Stimulated activated CD8-positive, alpha-beta memory T cell treated with anti-CD3 and anti-CD28 coated beads, Interleukin-2, amount 100 ng/mL, for 1 hour (primary cell): ENCODE measurements at places on chromosomes 7 and 10.

GRCh38 chr7:139774376-139774775, 3.4 kb downstream of the HIPK2 start:
- no peak for DNase-seq

DNA sequence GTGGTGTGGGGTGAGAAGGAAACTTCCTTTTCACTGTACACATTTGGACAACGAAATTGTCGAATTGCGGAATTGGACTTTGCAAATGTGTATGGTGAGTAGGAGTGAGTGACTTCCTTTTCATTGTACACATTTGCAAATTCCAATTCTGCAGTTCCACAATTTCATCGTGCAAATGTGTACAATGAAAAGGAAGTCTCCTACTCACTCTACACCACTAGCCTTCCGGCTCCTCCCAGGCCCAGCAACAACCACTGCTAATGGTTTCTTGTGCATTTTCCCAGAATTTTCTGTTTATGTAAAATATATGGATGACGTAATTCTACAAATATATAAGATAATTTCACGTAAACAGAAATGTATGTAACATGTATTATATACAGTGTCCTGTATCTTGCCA, 118.5 kb downstream of the ARL4A start:
- no peak for DNase-seq

GRCh38 chr7:25083201-25083600, 41.9 kb downstream of the CYCS start:
- no peak for DNase-seq

- no peak for DNase-seq
Observed at GRCh38 chr10:116878123-116878522, 28.8 kb downstream of the ENO4 start.

DNA sequence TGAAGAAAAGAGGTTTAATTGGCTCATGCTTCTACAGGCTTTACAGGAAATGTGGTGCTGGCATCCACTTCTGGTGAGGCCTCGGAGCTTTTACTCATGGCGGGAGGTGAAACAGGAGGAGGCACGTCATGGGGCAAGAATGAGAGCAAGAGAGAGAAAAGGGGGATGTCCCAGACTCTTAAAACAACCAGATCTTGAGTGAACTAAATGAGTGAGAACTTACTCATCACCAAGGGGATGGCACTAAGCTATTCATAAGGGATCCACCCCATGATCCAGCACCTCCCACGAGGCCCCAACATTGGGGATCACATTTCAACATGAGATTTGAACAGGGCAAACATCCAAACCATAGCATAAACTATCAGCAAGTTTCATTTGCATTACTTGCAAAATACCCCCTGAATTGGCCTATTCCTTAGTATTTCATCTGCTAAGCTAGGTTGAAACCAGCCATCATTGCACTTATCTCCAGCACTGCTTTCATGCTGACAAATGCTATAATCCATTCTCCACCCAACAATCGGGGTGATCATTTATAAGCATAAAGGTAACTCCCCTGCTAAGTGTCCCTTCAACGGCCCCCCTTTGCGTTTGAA, 179.0 kb downstream of the NOC3L start:
- no peak for DNase-seq

DNA sequence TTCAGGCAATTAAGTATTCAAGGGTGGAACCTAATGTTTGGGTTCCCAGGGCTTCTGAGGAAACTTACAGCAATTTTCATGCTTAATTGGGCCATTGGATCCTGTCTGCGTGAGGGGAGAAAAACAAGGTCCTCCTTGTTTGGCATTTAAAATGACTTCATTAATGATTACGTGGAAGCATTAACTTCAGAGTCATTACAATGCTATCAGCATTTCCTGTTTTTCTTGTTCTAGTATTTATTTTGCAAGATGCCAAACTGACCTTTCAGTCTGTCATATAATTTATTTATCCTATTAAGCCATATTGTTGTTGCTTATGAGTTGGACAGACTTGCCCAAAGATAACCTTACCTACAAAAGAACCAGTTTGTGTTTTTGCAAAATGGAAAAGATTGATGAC, 324.1 kb upstream of the LRRN3 start:
- DNase-seq = no peak

DNA sequence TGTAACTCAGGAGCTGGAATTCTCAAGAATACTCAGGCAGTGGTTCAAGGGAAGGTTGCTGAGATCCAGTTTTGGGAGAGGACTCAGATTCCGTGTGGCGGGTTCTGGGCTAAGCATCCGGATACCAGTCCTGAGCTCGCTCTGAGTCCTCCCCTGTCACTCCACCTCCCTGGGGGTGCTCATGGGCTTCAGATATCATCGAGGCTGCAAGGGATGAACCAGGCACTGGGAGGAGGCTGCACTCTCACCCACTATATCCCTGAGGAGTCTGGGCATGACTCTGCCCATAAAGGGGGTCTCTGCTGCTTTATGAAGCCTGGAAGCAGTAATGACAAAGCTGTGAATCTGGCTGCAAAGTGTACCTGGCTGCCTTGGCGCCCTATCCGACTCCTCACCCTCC, 188.5 kb downstream of the TNS3 start:
- no peak for DNase-seq

GRCh38 chr7:140625908-140626868, 14.4 kb downstream of the DENND2A start:
- no peak for DNase-seq

DNA sequence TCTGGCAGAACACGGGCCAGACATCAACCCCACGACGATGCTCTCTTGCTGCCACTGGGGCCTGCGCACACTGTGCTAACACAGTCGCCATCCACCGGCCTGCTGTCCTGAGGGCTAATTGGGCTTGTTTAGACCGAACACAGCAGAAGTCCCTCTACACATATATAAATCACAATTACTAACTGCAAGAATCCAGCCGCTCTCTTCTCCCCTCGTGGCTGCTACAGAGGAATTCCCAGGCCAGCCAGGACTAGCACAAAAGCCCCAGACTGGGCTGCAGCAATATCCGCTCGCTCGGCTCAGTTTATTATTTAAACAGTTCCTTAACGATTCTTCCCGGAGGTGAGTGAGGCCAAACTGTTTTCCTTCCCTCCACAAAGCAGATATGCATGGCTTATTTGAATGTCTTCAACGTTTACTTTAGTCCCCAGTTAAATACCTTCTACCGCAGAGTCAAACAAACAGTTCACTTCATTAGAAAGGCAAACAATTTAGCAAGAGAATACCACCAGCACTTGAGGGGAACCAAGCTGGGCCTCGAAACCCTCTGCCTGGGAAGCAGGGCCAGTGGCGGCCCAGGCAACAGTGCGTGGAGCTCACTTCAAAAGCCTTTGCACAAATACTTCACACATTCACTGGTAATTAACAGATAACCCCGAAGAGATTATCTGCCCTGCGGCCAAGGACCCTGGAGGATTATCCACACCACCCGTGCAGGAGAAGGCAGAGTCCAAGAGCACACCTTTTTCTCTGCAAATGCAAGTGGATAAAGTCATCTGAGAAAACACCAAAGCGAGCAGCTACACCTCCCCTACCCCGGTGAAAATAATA, 145.3 kb downstream of the GLI3 start:
- no peak for DNase-seq

- no peak for DNase-seq
Observed at GRCh38 chr7:137992104-137992549, 9.8 kb downstream of the CREB3L2 start.

DNA sequence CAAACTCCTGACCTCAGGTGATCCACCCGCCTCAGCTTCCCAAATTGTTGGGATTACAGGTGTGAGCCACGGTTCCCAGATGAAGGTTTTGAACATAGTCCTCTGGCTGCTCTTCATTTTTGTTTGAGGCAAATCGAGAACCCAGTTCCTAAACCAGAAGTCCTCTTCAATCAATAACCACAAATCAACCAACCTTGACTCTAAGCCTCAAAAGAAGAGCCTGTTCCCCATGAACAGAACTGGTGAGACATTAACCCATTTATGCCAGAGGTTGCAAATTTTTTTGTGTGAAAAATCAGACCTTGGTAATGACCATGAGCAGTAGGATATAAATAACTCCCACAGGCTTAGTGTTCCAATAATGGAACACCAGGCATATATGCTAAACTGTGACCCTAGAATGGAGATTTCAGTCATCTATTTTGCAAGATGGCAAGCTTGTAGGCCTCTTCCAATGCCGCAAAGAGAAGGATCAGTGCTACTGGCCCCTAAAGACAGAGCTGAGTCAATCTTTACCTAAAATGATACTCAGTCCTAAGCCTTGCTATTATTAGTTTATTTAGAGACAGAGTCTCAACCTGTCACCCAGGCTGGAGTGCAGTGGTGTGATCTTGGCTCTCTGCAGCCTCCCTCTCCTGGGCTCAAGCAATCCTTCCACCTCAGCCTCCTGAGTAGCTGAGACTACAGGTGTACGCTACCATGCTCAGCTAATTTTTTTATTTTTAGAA, 15.9 kb downstream of the KPNA7 start:
- DNase-seq = no peak

GRCh38 chr7:2182461-2182860, 50.3 kb downstream of the MAD1L1 start:
- no peak for DNase-seq

GRCh38 chr7:133489906-133490305, 237.0 kb downstream of the EXOC4 start:
- no peak for DNase-seq

GRCh38 chr7:45174328-45174610, 16.7 kb downstream of the RAMP3 start:
- DNase-seq = no peak

- no peak for DNase-seq
Observed at GRCh38 chr10:96820765-96821164, 11.3 kb upstream of the LCOR start.
